ENCODE measurements at places on chromosomes 2 and 18. TPM values are rescaled to one million over a fixed set of nuclear protein-coding genes. Genes with fewer than 3 reads are reported as not detected.
A peak's percentile ranks its signal among the peaks of the same experiment; 100 is the strongest.

TXNL1 gene
- 50.3 TPM for total RNA-seq

CYTIP gene
- 1,319 TPM for total RNA-seq

SLC35F6 gene
- 15.5 TPM for total RNA-seq

ACYP2 gene
- 7.5 TPM for total RNA-seq

XDH gene
- total RNA-seq = not detected

ACSL3 gene
- total RNA-seq = 48.5 TPM

SLC19A3 gene
- not detected for total RNA-seq

TBR1 gene
- not detected for total RNA-seq

GRCh38 chr2:74526649-74527230 is 709 bp upstream of the DQX1 start:
- no peak for DNase-seq

DNA sequence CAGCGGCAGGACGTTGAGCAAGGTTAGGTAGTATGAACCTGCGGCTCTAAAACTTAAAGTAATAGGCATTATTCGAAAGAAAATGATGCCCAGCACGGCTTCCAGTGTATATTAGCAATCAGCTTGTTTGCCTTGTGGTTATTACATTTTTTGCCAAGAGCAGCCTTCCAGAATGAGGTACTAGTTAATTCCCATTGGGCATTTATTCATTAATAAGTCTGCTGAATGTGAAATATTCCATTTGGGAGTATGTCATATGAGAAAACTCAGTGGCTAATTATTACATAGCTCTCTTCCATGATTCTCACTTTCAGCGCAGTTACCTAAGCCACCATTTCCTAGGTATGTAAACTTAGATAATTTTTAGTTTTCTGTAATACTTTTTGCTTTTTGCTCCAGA is 12.9 kb downstream of the CRIM1 start:
- no peak for DNase-seq

GRCh38 chr2:77578354-77578753 is 56.2 kb upstream of the LRRTM4 start:
- no peak for DNase-seq

GRCh38 chr2:206989311-206989710 is 50.0 kb downstream of the CPO start:
- DNase-seq = no peak

DNA sequence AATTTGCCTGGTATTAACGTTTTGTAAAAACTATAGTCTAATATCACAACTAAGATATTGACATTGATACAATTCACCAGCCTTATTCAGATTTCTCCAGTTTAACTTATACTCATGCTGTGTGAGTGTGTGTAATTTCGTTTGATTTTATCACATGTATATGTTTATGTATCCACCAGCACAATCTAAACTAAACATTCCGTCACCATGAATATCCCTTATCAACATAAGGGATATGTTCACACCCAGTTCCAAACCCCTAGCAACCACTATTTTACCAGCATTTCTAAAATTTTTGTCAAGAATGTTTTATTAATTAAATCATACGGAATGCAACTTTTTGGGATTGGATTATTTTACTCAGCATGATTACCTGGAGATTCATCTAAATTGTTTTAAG is 450.3 kb downstream of the FBXO15 start:
- no peak for DNase-seq

- no peak for DNase-seq
Measured at GRCh38 chr2:72744049-72744448, 81.8 kb downstream of the EXOC6B start.

DNA sequence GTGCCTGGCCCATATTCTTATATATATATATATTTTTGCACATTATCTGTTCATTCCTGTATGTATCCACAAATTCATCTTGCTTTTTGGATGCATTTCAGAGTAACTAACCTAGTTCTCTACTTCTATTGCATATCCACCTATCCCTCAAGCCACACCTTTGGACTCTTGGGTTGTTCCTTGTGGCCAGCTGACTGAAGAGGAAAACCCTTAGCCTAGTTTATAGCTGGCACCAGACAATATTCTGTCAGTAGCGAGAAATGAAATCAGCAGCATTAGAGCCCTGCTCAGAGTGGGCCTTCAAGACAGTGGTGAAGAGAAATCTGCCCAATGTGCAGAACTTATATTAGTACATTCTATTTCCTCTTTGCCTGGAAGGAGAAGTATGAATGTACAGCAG is 19.6 kb upstream of the ALMS1 start:
- no peak for DNase-seq

DNA sequence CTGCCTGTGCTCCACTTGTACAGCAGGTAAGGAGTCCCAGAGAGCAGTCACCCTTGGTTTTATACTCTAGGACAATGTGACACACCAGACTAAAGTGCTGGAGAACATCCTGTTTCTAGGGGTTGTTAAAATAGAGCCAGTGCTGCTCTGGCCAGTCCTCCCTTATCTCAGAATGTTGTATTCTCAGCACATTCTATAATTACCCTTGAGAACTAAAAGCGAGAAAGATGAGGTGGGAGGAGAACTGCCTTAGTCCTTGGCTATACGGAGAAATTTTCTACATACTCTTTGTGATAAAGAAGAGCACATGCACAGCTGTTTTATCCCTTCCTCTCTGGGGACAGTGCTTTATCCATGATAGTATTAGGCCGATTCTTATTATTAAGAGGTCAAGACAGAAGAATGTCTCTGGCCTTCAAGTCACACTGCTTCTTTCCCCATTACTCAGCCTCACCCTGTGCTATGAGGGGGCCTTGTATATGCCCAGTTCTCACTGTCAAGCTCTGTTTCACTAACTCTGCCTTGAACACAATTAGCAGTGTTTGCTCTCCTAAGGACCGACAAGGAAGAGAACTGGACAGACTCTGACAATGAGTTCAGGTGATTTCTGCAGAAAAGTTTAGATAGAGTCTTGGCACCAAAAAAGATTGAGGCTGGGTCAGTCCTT is 385.8 kb downstream of the TRIB2 start:
- no peak for DNase-seq

- DNase-seq = no peak
Measured at GRCh38 chr2:175234650-175235049, 53.1 kb upstream of the ATP5MC3 start.

DNA sequence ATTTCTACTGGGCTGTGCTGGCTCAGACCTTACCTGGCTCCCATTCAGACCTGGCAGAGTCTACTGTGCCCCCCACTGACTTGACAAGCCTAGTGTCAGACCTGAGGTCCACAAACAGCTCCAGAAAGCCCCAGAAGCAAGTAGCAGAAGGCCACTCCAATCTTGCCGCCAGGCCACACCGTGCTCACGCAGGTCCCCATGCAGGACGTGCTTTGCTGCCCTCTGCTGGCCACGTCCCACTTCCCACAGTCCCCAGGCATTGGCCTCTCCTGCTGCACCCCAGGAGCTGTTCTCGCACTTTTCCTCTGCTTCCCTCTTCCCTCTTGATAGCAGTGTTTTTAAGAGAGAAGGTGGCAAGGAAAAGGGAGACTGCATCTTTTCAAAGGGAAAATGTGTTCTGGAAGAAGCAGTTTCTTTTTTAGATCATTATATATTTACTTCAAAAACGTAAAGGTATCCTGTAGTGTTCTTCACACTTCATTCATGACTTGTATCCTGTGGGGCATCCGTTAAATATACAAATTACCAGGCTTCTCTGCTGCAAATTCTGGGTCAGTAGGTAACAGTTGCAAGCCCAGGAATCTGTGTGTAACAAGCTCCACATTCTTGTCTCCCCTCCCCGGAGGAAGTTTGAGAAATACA is 81.4 kb upstream of the PAPOLG start:
- DNase-seq = peak; percentile 82

DNA sequence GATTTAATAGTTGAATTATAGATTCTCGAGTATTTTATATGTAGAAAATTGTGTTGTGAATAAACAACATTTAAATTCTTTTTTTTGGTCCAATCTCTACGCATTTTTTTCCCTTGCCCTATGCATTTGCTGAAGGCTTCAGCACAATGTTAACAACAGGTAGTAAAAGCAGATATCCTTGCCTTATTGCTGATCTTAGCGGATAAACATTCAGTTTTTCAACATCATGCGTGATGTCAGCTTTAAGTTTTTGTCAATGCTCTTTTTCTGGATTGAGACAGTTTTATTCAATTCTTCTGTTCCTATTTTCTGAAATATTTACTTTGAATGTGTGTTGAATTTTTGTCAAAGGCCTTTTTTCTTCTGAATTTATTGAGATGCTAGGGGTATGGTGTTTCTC is 11.6 kb upstream of the OR6B3 start:
- DNase-seq = no peak

DNA sequence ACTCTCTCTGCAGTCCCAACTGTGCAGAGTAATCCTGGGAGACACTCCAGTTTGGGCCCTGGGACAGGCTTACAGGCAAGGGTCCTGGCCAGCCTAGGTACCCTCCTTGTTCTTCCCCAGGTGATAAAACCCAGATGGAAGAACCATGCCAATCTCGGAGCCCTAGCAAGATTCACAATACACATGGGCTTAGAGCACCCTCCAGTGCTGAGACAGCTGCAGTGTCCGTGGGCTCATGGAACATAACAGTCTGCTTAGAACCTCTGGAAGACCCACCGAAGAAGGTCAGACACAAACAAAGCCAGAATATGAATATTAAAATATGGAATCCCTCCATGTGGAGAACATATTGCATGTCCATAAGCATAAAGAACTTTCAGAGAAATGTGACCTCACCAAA is 568.1 kb downstream of the KCNJ3 start:
- DNase-seq = no peak

DNA sequence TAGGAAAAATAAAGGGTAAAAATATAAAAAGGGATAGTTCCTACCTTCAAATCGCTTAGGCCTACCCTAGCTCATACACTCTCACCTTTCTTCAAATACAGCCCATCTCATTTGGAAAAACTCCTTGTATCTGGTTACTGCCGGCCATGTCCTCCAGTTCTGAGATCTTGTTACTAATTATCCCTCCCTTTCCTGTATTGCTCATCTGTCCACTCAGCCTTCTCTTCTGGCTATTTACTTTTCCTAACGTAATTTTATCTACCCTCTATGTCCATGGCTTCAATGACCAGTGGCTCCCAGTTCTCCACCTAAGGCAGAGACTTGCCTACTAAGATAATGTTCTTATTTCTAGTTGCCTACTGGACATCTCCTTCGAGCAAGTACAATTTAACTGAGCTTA is 342.9 kb upstream of the ACVR2A start:
- no peak for DNase-seq

GRCh38 chr2:240147382-240147781 is 6.9 kb upstream of the OTOS start:
- no peak for DNase-seq

GRCh38 chr2:86150502-86150901 is 44.5 kb downstream of the PTCD3 start:
- no peak for DNase-seq

DNA sequence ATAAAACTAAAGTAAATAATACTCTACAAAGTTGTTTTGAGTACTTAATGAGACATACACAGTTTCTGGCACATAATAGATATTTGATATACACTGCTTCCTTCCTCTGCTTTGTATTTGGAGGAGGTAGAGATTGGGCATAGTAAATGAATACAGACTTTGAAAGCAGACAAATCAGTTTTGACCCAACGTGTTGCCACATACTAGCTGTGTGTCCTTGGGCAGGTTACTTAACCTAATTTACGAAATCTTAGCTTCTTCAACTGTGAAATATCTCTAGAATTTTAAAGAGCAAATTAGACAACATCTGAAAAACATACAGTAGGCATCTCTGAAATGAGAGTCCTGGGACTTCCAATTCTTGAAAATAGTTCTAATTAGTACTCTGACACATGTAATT is 425.4 kb downstream of the TGIF1 start:
- DNase-seq = no peak

- no peak for DNase-seq
Measured at GRCh38 chr2:161008311-161008710, 151.9 kb upstream of the TANK start.

GRCh38 chr18:74420481-74420880 is 36.6 kb downstream of the DIPK1C start:
- DNase-seq = no peak

- DNase-seq = no peak
Measured at GRCh38 chr18:23938043-23938756, 76.4 kb upstream of the TTC39C start.

- DNase-seq = no peak
Measured at GRCh38 chr2:84686783-84687476, 170.6 kb downstream of the DNAH6 start.

GRCh38 chr2:105272176-105272575 is 30.6 kb downstream of the GPR45 start:
- no peak for DNase-seq

- no peak for DNase-seq
Measured at GRCh38 chr18:9366126-9366714, 31.6 kb downstream of the TWSG1 start.

DNA sequence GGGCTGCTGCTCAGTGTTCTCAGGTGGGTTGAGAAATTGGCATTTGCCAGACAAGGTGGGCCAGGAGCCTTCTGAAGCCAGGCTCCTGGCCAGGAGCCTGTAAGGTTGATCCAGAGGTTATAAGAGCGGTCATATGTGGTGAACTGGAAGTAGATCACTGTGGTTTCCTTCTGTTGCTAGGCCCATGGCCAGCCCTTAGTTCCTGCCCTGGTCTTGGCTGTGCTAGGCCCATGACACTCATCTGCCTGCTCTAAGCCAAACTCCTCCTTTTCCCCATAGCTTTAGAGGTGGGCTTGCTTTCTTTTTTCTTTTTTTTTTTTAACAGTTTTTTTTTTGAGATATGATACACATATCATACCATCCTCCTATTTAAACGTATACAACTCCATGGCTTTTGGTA is 5.0 kb upstream of the MGAT5 start:
- DNase-seq = no peak

DNA sequence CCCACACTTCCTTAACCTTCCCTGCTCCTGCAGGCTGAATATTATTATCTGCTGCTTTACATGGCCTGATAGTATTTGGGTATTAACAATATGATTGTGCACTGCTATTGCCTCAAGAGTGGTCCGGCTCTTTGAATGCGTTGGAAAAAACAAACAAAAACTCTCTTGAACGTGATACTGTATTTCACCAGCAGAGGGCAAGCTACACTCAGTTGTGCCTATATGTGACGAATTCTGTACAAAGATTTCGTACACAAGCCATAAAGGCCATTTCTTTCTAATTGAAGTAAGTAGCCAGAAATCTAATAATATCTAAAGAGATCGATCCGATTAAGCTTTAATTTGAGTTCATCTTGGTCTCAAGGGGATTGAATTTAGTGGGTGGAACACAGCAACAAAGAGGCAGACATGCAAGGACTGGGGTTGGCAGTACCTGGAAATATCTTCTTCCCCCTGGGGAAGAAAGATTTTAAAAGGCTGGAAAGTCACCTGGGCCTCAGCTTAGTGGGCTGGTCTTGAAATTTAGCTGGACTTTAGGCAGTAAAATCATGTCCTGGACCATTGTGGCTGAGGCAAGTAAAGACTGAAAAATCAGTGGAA is 49.3 kb upstream of the RAB6D start:
- DNase-seq = no peak

Data from natural killer cell treated with Interleukin-12 subunit alpha and Interleukin-12 subunit beta and Interleukin-15 and Interleukin-18, amount 100 ng/mL, for 72 hours (primary cell).